Neuronal stem cell (in vitro differentiated cells): ENCODE measurements at places on chromosomes 7 and 10.

- no peak for DNase-seq
Measured at GRCh38 chr10:86222336-86222650, 144.3 kb downstream of the GRID1 start.

GRCh38 chr7:26334166-26334859, 42.7 kb downstream of the SNX10 start:
- no peak for DNase-seq

DNA sequence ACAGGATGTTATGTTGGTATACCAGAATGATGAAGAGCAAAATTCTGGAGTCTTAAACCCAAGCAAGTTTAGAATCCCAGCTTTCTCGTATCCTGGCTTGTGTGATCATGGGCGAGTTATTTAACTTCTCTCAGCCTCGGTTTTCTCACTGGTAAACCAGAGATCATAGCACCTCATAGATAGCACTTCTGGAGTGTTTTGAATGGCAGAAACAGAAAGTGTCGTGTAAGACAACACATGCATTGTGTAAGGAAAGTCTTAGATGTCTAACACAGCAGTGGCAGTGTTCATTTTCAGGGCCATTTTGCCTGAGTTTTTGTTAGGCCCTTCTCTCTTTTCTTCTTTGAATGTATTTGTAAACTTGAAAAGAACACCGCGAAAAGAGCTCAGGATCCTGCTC, 465.1 kb downstream of the AUTS2 start:
- no peak for DNase-seq

- DNase-seq = no peak
Measured at GRCh38 chr10:79627075-79627474, 16.3 kb downstream of the SFTPA1 start.

- no peak for DNase-seq
Measured at GRCh38 chr7:39199006-39199405, 221.3 kb downstream of the POU6F2 start.
